NCI-H1417 (cell line): ENCODE measurements at places on chromosomes 1 and 21.

- DNase-seq, result no peak
Observed at GRCh38 chr1:206581571-206581981, 30.7 kb downstream of the EIF2D start.

DNA sequence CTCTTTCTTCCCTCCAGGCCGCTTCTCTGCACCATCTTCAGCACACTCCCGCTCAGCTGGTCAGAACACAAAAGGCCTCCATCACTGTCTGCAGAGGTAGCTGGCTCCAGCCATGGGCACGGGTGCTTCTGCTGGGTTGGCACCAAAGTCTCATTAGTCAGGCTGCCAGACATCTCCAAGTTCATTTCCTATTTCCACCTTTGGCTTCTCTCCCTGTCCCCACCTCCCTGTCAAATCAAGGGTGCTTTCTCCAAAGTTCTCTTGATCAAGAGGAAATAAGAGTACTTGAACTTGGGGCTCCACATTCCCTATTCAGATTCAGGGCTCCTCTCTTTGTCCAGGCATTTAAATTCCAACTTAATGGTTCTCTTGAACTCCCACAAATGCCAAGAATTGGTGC, 33.9 kb upstream of the GRIK3 start:
- no peak for DNase-seq

GRCh38 chr21:36481639-36482038, 1.7 kb upstream of the CLDN14 start:
- no peak for DNase-seq

DNA sequence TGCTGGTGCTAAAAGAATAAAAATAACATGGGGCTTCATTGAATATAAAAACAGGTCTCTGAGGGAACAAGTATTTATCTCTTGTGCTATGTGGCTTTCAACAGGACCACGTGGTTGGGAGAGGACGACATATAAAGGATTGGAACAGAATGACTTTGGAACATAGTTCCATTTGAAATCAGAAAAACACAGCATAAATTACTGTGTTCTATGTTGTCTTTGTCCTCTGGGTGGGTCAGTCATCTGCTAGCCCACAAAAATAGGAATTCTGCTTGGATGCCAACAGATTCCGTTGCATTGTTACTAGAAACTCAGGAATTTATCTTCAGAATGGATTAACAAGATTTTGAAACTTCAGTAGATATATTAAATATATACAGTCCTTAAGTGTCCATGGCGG, 5.9 kb downstream of the CEP85 start:
- no peak for DNase-seq

DNA sequence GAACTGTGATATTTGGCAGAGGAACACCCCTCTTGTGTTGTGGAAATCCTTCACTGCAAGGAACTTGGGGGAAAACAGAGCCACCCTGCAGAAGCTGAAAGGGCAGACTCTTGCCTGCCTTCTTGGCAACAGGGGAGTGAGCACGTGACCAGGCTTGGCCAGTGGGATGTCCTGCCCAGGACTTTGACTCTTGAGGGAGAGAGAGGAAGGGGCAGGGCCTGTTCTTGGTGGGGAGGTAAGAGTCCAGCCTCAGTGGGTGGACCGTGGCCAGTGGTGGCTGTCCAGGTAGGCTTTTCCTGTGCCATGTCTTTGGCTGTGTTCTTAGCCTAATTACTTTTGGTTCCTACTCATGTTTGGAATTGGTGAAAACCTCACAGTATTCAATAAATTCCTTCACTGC, 8.6 kb upstream of the AK2 start:
- DNase-seq, result no peak

GRCh38 chr1:4718071-4718470, 63.7 kb downstream of the AJAP1 start:
- DNase-seq, result no peak

- DNase-seq, result peak; percentile 14
Observed at GRCh38 chr1:67211589-67212563, 45.6 kb downstream of the IL23R start.

DNA sequence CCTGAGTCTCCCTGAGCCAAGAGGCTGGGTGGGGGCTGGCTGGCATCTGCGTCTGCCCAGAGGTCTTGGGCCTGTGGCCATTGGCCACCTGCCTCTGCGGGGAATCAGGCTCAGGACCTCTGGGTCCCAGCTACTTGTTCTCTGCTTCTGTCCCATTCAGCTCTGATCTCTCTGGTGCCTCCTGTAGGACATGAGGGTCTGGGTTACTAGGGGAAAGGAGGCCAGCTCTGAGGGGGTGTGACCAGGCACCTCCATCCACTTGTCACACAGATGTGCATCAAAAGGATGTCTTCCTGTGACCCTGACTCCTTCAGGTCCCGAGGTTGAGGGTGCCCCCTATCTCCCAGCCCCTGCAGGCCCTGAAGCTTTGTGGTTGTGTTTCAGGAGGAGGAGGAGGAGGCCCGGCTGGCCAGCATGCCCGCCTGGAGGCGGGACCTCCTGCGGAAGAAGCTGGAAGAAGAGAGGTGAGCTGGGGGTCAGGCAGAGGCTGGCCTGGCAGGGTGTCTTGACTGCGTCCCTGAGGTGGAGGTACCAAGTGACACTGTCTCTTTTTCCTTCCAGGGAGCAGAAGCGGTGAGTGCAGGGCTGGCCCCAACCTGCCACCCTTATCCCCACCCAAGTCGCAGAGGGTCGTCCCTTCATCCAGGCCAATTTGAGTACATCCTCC, 9.0 kb downstream of the TNFRSF25 start:
- DNase-seq, result no peak
